ENCODE measurements at places on chromosomes 7 and 10.

DNA sequence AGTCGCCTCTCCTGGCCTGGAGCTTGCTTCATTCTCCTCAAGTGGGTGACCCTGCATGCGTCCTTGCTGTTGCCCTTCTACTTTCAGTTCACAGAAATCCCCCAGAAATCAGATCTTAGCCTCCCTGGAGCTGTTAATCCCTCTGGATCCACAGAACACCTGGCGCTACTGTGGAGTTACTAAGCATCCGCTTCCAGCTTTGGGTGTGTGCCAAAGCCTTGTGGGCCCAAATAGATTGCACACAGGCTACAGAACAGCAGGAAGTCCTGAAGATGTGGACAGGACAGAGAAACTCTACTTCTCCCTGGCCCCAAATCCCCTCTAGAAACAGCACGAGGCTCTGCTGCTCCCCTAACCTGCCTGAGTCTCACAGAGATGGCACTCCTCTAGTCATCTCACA lies 36.6 kb upstream of the PDLIM1 start:
- peak; percentile 57 for DNase-seq

- DNase-seq, result no peak
These were observed 264.6 kb downstream of the DGKB start for GRCh38 chr7:14637968-14638367.

DNA sequence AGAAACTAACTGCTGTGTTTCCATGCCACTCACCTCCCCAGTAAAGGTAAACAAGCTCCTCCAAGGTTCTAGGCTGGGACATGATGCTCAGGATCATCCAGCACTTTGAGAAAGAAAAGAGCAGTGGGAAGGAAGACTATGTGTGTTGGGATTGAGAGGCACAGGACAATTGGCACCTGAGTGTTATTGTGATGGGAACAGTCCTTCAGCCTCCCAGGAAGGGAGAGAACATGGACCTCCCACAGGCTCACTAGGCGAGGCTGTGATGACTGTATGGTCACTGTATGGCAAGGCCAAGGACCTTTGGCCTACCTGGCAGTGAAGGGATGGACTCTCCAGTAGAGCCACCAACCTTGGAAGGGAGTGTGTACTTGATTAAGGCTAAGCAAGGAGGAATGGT lies 123.2 kb upstream of the UNC5B start:
- no peak for DNase-seq

GRCh38 chr10:80163741-80164341 lies 31.3 kb downstream of the PLAC9 start:
- no peak for DNase-seq

- DNase-seq, result peak; percentile 51
These were observed 1.8 kb upstream of the GAD2 start for GRCh38 chr10:26214551-26215395.

GRCh38 chr7:28711114-28711513 lies 247.0 kb downstream of the TRIL start:
- no peak for DNase-seq

- DNase-seq, result peak; percentile 49
These were observed 109.7 kb upstream of the GDF10 start for GRCh38 chr10:47190301-47190700.

GRCh38 chr10:101070098-101070497 lies 8.3 kb downstream of the KAZALD1 start:
- DNase-seq, result no peak

DNA sequence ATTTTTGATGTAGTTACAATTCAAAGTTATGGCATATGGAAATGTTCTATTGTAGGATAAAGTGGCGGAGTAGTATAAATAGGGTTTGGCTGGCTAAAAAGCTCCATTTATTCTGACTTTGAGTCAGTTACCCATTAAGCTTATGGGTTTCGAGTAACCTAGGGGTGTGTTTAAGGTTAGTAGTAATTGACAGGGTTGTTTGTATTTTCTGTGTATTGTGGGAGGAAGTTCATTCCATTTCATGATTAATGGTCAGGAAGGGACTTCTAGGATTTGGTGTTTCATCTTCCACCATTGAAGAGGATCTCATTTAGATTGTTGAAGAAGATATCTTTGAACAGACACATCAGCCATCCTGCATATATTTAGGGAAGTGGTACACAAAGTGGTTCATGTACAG lies 75.0 kb downstream of the BICC1 start:
- DNase-seq, result no peak

GRCh38 chr10:111295788-111296187 lies 219.0 kb downstream of the ADRA2A start:
- DNase-seq, result no peak

DNA sequence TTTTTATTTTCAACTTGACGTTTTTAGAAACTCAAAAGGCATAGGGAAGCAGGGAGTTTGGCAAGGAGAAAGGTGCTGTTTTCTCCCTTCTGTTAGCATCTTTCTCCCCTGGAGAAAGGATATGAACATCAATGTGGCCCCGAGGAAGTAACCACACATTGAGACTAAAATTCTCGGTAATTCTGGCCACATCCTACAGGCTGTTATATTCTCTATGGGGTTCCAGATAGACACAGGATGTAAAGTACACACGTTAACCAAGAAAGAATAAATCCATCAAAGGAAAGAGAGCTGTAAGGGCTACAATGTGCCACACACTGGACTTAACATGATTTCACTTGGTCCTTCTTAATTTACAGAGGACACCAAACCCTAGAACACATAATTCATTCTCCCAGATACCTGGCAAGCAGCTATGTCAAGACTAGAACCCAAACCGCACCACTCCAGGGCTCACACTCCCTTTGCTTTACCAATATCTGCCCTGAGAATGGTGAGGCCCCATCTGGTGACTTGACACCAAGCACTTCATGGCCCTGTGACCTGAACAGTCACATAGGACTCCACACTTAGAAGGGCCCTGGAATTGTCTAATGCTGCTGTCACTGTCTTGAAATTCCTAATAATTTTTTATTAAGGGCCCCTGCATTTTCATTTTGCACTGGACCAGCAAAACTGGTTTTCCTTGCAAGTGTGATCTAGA lies 73.9 kb downstream of the PRLHR start:
- DNase-seq, result peak; percentile 31

DNA sequence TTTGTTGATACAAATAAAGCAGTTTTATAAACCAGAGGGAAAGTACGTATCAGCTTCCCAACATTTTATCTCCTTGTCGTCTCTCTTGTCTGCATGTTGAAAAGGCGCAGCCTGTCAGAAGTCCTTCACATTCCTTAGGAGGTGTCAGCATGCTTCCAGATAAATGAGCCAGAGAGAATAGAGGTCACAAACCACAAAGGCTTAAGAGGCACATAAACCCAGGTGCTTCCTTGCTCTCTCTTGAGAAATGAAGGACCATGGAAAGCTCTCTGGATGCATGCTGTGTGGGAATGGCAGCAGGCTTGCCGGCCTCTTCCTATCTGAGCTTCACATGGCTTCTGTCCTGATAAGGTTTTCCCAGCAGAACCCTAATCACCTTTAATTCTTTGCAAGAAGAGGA lies 448.5 kb downstream of the XPNPEP1 start:
- no peak for DNase-seq

- no peak for DNase-seq
These were observed 8.8 kb upstream of the C10orf71 start for GRCh38 chr10:49290131-49290530.

- DNase-seq, result no peak
These were observed 30.4 kb downstream of the ZNF783 start for GRCh38 chr7:149292462-149292823.

All from NCI-H2081 (cell line).